Stimulated activated CD8-positive, alpha-beta memory T cell treated with anti-CD3 and anti-CD28 coated beads, Interleukin-15, amount 100 ng/mL, for 24 hours (primary cell): ENCODE measurements at places on chromosomes 16 and 17.

DNA sequence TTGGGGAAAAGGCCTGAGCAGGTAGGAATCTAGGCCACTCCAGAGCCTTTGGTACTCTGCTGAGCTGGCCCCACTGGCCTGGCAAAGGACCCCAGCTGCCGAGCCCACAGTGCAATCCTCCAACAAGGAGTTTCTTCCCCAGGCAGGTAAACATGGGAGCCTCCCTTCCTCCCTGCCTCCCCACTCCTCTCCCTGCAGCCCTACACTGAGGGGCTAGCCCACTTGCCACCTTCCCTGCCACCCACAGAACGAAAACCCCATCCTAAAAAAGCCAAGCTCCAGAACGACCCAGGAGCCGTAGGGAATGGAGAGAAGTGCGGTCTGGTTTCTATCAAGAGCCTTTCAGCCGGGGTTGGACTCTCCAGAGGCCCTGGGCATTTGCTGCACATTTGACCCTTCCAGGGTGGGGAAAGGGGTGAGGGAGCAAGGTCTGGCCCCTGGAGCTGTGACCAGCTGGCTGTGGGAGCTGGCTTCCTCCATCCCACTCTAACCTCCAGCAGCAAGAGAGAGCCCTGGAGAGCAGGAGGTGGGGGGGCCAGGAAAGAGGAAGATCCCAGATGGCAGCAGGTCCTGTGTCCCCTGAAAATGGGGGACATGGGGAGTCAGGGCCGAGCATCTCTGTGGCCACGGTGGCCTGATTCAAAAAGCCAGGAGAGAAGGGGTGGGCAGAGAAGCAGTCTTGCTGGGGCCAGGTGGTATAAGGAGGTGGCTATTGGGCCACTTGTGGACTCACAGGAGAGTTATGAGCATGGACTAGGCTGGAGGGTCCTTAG is 1.3 kb downstream of the HID1 start:
- DNase-seq, result no peak

DNA sequence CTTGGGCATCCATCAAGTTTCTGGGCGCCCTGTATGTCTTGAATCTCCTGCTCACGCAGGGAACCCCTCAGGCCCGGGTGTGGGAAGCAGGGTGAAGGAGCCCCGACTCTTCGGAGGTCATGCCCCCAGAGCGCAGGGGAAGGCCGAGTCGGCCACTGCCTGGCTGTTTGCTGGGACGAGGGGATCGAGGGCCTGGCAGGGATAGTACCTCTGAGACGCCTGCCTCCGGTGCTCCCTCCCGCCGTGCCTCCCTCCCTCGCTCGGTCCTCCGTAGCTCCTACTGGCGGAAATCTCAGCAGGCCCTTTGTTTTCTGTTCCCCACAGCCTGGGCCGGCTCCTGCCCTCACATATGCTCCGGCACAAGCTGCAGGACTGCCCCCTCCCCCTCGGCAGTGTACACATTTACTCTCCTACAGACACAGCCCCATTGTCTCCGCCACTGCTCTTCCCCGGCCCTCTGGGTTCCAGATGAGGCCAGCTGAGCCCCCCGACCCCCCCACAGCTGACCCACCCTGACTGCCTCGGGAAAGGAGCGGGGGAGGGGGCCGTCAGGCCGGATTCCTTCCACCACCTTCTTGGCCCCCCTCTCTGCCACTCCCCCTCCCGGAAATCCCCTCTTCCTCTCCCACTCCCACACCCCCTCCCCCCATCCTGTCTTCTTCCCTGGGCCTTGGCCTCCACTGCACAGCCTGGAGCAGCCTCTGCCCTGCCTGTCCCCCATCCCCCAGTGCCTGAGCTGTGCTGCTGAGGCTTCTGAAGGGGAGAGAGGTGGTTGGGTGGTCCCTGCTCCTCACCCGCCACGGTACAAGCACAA is 1.4 kb downstream of the TRAF4 start:
- no peak for DNase-seq

GRCh38 chr16:87806641-87807546 is 41.1 kb upstream of the KLHDC4 start:
- DNase-seq, result no peak

GRCh38 chr16:75204410-75204758 is 2.6 kb downstream of the CTRB2 start:
- DNase-seq, result no peak

- no peak for DNase-seq
Observed at GRCh38 chr17:72125742-72126141, 4.9 kb downstream of the SOX9 start.

DNA sequence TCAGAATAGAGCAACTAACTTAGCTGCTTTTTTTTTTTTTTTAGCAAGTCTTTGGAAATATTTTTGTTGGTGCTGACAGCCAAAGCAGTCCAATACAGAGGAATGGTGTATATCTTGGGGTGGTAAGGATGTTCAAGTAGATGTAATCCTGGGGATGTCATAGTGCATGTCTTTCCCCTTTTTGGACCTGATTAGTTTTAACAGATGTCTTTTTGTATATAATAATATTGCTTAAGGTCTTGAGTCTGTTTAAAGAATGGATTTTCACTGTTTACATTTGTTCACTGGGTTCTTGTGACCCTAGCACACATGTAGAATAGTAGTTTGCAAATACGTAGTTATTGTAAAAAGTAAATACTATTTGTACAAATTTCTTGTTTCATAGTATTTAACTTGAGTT is 7.9 kb downstream of the TAF15 start:
- DNase-seq, result no peak

GRCh38 chr17:68878226-68878885 is 76.8 kb downstream of the ABCA8 start:
- no peak for DNase-seq

GRCh38 chr17:74452033-74452840 is 14.2 kb upstream of the CD300A start:
- no peak for DNase-seq

- DNase-seq, result no peak
Observed at GRCh38 chr17:66942451-66943264, 21.8 kb upstream of the CACNG4 start.

DNA sequence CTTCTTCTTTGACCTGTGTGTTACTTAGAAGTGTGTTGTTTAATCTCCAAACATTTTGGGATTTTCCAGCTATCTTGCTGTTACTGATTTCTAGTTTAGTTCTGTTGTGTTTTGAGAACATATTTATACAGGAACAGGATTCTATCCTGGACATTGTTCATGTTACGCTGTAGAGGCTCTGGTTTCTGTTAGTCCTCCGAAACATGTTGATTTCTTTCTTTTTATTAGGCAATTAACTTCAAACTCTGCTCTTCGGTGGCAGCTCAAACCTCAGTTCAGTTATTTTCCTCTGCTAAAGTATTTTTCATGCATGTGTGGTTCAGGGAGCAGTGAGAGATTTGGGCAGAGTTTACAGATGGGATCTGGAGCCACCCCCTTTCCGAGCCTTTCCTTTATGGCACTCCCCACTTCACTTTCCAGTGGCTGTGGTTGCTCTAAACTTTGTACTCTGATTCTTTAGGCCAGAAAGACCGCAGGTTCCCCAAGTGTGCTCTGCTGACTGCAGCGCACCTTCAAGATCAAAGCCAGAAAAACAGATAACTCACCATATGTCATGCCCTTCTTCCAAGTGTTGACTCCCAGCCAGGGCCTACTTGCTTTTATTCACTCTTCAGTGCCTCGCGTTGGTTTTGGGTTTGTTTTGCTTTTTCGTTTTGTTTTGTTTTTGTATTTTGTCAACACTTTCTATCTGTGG is 77.6 kb upstream of the KSR1 start:
- DNase-seq, result no peak

DNA sequence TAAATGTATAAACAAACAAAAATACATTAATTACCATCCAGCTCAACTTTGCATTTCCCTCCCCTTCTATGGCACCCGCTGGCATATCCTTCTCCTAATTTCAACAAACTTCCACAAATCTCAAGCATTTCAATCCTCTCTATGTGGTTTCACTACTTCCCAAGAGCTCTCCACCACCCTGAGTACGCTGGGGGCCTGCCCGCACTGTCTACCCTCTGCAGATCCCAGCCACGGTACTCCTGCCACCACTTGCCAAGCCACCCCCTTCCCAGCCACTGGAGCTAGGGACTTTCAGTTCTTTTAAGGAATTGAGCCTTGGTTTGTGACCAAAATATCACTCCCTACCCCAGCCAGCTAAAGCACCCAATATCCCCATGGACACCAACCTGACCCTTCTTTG is 1.9 kb downstream of the TK2 start:
- DNase-seq, result no peak

DNA sequence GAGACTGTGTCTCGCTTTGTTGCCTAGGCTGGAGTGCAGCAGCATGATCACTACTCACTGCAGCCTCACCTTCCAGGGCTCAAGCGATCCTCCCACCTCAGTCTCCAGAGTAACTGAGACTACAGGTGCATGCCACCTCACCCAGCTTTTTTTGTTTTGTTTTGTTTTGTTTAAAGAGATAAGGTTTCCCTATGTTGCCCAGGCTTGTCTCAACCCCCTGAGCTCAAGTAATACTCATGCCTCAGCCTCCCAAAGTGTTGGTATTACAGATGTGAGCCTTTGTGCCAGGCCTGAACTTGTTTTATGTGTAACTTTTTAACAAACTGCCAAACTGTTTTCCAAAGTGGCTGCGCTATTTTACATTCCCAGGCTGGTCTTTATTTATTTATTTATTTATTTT is 41.8 kb upstream of the NUDT7 start:
- no peak for DNase-seq

GRCh38 chr17:47310186-47310733 is 13.5 kb upstream of the EFCAB13 start:
- DNase-seq, result no peak

- DNase-seq, result no peak
Observed at GRCh38 chr17:15475631-15476354, 8.4 kb upstream of the CDRT4 start.

GRCh38 chr16:31361201-31362110 is 6.5 kb downstream of the ITGAX start:
- no peak for DNase-seq
